Hepatocyte (in vitro differentiated cells): ENCODE measurements at places on chromosomes 13 and 19. TPM values are rescaled to one million over a fixed set of nuclear protein-coding genes. Genes with fewer than 3 reads are reported as not detected.

DNA sequence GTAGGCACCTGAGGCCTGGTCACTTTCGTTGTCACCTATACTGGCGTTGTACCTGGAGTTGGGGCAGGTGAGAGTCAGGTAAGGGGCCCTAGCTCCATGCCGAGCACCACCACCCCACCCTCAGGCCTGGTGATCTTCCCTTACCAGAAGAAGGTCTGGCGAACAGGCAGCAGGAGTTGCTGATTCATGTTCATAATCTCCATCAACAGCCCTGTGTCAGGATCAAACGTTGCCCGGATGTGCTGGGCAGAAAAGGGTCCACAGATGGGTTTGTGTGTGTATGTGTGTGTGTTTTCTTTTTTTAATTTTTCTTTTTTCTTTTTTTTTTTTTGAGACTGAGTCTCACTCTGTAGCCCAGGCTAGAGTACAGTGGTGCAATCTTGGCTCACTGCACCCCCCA lies 14.3 kb downstream of the MAN2B1 start:
- DNase-seq = no peak

- no peak for DNase-seq
Observed at GRCh38 chr13:46106839-46107371, 2.1 kb upstream of the CPB2 start.

- DNase-seq = peak; percentile 24
Observed at GRCh38 chr19:53942001-53942786, 20.5 kb upstream of the CACNG8 start.

DNA sequence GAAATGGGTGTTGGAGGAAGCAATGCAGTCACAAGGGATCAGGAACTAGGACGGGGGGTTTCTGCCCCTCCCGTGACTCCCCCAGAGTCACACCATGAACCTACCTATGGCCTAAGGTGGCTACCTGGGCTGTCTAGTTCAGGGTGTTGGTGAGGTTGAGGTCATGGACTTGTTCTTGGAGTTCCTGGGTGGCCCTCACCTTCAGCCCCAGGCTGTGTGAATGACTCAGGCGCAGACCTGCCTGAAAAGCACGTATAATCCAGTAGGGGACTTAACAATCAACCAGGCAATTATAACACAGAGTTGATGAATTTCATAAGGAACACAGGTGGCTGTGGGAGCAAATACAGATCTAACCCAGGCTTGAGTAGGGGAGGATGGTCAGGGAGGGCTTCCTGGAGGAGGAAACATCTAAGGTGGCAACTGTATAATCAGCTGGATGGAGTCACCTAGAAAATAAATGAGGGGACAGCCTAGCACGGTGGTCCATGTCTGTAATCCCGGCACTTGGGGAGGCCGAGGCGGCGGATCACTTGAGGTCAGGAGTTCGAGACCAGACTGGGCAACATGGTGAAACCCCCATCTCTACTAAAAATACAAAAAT lies 25.6 kb upstream of the ADGRE1 start:
- no peak for DNase-seq

DNA sequence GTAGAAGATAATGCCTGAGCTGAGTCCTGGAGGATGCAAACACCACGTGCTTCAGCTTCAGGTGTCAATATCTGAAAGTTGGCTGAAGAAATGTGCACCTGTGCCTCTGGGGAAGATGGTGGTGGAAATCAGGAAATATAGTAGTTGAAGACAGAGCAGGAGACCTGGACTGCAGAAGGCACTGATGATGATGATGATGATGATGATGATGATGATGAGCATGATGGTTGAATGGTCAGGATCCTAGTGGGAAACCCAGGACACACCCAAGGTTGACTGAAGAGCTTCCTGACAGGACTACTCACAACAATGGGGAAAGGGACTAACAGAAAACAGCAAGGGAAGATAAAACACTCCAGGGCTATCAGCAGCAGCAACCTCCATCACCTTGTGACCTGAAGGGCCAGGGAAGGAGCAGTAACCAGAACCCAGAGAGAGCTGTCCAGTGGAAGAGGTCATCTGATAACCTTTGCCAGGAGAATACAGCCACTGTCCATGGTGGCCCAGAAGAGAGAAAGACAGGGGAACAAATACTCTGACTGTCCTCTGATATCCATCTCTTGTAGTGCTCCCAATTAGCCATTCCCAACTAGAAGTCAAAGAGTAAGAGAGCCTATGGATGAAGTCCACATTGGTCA lies 170.3 kb downstream of the TSHZ3 start:
- no peak for DNase-seq

DNA sequence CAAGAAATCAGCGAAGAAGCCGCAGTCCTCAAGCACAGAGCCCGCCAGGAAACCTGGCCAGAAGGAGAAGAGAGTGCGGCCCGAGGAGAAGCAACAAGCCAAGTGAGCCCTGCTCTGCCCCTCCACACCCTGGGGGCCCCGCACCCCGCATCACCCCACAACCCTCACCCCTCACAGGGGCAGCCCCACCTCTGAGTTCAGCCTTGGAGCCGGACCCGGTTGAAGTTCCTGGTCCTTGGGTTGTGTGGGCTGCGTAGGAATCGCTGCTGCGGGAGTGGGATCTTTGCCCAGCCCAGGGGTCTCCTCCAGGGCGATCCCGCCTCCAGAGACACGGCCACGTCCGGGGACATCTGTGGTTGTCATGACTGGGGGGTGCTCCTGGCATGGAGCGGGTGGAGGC lies 22.0 kb downstream of the PLIN4 start:
- no peak for DNase-seq

- DNase-seq = no peak
Observed at GRCh38 chr13:30971575-30971974, 39.1 kb downstream of the TEX26 start.

GRCh38 chr13:74570834-74571233 lies 436.6 kb upstream of the KLF12 start:
- DNase-seq = no peak

DNA sequence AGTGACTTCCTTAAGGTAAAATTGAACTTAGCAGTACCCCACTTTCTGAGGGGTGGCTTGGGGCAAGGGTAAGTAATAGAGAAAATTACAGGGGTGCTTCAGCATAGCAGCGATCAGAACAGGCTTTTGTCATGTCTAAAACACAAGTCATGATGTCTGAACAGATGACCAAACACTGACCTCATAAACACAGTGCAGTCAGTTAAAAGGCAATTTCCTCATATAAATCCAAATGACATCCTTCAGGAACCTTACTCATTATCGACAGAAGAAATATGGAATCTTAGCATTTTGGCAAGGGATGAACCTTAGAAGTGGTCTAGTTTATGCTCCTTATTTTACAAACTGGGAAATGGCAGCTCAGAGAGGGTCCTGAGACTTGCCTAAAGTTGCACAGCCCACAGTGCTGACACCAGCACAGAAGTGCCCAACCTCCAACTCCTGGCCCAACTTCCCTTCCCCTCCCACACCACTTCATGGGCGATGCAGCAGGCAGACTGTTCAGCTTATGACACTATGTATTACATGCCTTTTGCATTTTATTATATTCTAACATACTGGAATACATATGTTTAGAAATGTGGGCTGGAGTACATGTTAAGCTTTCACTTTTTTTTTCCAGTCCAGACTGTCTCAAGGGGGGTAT lies 3.6 kb downstream of the GJA3 start:
- DNase-seq = no peak

GRCh38 chr13:53066411-53066810 lies 37.8 kb downstream of the OLFM4 start:
- no peak for DNase-seq

- no peak for DNase-seq
Observed at GRCh38 chr13:44359983-44360375, 13.6 kb upstream of the SERP2 start.

GRCh38 chr19:32029235-32029634 lies 316.2 kb upstream of the ZNF507 start:
- no peak for DNase-seq

GRCh38 chr13:70297189-70297616 lies 189.0 kb upstream of the KLHL1 start:
- DNase-seq = no peak

GRCh38 chr13:99370481-99371275 lies 63.5 kb upstream of the GPR183 start:
- no peak for DNase-seq

GRCh38 chr13:104411141-104411765 lies 1345.0 kb upstream of the SLC10A2 start:
- DNase-seq = no peak

DNA sequence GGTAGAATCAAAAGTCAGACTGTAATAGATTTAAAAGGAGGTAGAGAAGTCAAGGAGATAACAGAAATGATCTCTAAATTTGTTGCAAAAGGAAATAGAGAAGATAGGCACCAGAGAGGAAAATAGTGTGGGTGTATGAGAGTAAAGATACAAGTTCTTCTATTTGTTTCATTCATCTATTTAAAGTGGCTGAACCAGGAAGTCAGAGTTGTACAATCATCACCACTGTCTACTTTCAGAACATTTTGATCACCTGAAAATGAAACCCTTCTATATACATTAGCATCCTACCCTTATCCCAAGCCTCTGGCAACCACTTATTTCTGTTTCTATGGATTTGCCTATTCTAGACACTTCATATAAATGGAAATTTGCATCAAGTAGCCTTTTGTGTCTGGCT lies 36.7 kb downstream of the INTS6 start:
- DNase-seq = no peak

- DNase-seq = no peak
Observed at GRCh38 chr19:4541114-4541805, 1.4 kb upstream of the LRG1 start.

DNA sequence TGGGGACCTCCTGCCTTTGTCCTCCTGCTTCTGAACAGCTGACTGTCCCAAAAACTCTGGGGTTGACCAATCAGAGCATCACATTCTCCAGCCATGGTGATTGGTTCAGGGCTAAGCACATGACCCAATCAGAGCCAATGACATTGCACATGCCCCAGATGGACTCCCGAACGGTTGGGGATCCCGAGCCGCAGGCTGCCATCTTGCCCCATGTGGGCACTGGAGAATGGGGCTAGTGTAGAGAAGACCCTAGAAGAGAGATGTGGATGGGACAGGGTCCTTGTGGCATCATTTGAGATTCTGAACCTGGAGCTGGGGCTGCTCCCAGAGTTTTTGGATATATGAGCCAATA lies 31.3 kb upstream of the PEPD start:
- DNase-seq = no peak

DNA sequence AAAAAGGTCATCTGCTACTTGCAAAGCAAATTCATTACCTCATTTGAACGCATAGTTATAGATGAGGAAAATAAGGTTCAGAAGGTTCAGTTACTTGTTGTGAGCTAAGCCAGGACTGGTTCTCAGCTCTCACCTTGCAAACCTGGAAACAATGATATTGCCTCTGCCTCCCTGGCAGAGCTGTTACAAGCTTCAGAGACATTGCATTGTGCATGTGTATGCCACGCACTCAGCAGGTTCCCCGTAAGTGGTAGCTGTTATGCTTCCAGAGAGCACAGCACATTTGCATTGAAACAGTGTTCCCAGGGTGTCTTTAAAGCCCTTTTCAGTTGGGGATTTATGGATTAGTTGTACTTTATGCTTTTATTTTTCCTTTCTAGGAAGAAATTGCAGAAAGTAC lies 80.6 kb downstream of the DGKH start:
- no peak for DNase-seq

- DNase-seq = no peak
Observed at GRCh38 chr19:51462276-51462675, 4.0 kb upstream of the SIGLEC8 start.

DNA sequence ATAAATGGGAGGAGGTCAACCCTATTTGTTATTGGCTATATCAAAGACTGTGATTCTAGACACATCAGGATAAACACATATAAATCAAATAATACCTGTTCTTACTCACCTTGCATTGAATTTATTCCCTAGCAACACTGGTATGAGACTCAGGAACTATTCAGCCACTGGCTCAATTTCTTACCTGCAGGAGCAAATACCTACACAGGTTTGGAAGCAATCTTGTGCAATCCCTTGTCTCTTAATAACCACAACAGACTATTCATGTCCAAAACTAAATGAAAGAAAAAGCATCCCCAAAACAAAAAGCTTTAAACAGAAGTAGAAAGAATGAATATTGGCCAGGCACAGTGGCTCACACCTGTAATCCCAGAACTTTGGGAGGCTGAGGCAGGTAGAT lies 55.5 kb downstream of the TBC1D4 start:
- no peak for DNase-seq

DNA sequence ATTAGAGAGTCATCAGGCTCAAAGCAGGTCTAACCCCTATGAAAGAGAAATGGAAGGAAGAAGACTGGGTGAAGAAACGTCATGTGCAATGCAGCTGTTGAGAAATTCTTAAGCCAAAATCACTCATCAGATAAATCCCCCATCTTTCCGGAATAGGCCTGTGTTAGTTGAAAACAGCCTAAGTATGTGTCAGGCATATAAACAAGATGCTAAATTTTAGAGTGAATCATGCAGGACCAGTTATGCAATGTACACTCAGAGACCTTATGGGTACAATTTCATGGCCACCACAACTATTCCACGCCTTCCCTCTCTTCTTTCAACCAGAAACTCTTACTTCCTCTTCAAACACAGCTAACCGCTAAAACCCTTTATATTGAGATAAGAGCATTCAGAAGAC lies 717.7 kb upstream of the ATXN8OS start:
- peak; percentile 6 for DNase-seq

DNA sequence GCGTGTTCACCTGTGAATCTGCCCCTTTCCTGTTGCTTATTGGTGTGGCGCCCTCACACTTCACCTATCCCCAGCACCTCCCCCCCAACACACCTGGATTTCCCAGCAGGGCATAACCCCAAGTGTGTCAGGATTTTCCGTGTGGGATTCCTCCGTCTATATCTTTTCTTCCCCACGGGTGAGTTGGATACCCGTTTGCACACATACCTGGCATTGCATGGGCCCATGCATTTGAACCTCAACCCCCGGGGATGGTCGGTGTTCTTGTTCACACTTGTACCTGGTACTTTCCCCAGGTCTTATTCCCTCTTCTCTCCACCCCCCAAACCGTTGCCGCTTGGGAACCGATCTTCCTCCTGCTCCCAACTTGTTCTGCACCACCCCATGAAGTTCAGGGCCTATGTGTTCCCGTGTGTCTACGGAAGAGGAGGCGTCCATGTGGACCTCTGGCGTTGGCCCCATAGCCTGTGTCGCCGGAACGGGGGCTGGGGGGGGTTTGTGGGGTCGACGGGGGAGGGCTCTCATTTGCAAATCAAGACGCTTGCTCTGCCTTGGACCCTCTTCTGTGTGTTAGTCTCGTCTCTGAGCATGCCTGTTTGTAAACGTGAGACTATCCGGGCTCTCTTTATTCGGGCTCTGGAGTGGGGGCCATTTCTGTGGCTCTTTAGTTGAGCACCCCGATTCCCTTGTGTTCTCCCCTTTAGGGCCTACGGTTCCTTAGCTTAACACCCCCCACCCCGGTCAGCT lies 1.7 kb downstream of the PRR12 start:
- DNase-seq = peak; percentile 53

GRCh38 chr13:97179501-97179900 lies 42.6 kb upstream of the MBNL2 start:
- DNase-seq = peak; percentile 8

- no peak for DNase-seq
Observed at GRCh38 chr13:43061496-43062280, 38.3 kb downstream of the DNAJC15 start.

- DNase-seq = peak; percentile 13
Observed at GRCh38 chr13:22451327-22451741, 729.4 kb upstream of the SGCG start.

GRCh38 chr19:13225085-13225484 lies 74.9 kb downstream of the IER2 start:
- no peak for DNase-seq

Gene KLK1
- polyA plus RNA-seq = 6.6 and 8.2 TPM in 2 replicates

Gene C19orf33
- polyA plus RNA-seq = 118 and 123 TPM in 2 replicates

Gene C19orf67
- not detected in 2 replicates for polyA plus RNA-seq

Gene CYP4F8
- not detected in 2 replicates for polyA plus RNA-seq

Gene PRTN3
- not detected in 2 replicates for polyA plus RNA-seq

Gene PNMA8B
- polyA plus RNA-seq = 0.50 and 0.57 TPM in 2 replicates

Gene SLC6A16
- polyA plus RNA-seq = 0.27 and 1.1 TPM in 2 replicates

Gene LGI4
- polyA plus RNA-seq = 5.2 and 8.8 TPM in 2 replicates

Gene CEACAM19
- 4.9 and 5.6 TPM in 2 replicates for polyA plus RNA-seq

Gene GRK1
- polyA plus RNA-seq = 0.07 TPM in 1 of 2 replicates, not detected in the other

Gene NCAN
- not detected in 2 replicates for polyA plus RNA-seq
